AG09309 (cell line): ENCODE measurements at places on chromosomes 2 and 18.

GRCh38 chr2:152165780-152166179 lies 9.8 kb downstream of the STAM2 start:
- DNase-seq = no peak

DNA sequence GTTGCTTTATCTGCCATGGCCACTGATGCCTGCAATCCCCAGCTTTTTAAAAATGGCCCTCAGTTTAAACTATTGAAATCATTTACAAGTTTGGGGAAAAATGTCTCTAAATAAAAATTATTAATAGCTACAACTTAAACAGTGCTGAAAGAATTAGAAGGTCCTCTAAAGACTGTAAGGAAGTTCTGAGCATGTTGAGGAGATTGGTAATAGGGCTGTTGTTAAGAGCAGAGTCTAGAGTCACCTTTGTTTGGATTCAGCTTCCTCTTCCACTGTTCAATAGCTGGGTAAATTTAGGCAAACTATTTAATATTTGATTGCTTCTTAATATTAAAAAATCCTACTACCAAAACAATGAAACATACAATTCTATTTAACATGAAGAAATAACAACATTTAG lies 1127.1 kb upstream of the DDX18 start:
- no peak for DNase-seq

GRCh38 chr2:149741646-149742045 lies 154.1 kb upstream of the MMADHC start:
- DNase-seq = peak; percentile 88

DNA sequence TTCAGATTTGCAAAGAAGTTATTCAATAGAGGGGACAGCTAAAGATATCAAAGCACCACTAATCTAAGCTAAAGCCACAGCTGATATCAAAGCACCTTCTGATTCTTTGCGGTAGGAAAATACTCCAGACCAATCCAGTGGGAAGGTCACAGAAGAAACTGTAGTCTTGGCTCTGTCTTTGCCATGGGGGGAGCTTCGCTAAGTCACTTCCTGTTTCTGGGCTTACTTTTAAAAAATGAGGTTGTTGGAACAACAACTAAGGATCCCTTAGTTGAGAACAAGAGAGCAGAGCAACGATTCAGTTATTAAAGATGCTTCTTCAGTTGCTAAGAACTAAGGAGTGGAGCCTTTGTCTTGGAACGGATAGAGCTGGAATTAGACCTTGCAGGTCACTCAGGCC lies 12.2 kb downstream of the LPIN1 start:
- DNase-seq = no peak

DNA sequence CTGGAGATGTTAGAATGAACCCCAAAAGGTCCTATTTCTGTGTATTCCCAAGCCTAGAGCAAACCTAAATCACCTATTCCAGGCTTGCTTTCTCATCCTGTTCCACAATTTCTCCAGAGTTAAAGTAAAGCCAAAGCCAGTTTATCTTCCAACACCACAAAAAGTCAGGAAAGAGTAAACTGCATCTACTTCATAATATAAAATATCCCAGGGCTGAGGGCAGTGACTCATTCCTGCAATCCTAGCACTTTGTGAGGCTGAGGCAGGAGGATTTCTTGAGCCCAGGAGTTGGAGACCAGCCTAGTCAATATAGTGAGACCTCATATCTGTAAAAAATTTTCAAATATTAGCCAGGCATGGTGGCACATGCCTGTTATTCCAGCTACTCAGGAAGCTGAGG lies 241.4 kb downstream of the CDH20 start:
- DNase-seq = no peak
